ENCODE measurements at places on chromosomes 2 and 18.

- DNase-seq = no peak
Observed at GRCh38 chr18:36600548-36600947, 228.3 kb downstream of the TPGS2 start.

GRCh38 chr2:29347774-29348461 lies 232.7 kb downstream of the CLIP4 start:
- DNase-seq = no peak

DNA sequence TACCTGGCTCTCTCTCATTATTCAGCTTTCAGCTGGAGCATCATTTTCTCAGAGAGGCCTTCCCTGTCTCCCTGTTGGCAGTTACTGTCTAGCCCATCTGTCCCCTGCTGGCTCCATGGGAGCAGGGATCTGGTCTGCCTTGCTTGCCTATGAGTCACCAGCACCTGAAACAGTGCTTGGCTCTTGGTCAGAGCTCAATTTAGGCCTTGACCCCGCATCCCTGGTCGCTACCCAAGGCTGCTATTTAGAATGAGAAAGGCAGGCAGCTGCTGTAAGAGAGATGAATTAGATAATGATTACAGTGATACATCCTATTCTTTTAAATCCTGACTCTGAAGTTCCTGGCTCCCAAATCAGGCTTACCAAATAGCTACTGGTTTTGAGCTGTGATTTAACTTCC lies 32.9 kb downstream of the KCNE4 start:
- DNase-seq = no peak

DNA sequence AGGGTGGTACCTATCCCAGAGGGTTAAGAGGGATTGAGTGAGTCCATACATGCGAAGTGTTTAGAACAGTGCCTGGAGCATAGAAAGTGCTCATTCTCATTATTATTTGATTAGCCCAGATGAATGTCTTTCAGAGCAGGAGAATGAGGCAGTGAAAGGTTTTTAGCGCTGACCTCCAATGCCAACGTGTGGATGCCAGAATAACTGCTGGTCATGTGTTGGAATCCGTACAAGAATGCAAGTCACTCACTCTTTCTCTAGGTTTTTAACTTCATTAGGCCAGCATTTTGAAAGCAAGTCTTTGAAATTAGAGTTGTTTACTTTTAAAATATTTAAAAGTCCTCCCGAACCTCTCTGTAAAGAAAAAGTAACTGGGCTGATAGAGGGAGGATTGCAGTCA lies 374.2 kb downstream of the EN1 start:
- no peak for DNase-seq

- DNase-seq = no peak
Observed at GRCh38 chr2:191166111-191166755, 15.4 kb upstream of the STAT4 start.

DNA sequence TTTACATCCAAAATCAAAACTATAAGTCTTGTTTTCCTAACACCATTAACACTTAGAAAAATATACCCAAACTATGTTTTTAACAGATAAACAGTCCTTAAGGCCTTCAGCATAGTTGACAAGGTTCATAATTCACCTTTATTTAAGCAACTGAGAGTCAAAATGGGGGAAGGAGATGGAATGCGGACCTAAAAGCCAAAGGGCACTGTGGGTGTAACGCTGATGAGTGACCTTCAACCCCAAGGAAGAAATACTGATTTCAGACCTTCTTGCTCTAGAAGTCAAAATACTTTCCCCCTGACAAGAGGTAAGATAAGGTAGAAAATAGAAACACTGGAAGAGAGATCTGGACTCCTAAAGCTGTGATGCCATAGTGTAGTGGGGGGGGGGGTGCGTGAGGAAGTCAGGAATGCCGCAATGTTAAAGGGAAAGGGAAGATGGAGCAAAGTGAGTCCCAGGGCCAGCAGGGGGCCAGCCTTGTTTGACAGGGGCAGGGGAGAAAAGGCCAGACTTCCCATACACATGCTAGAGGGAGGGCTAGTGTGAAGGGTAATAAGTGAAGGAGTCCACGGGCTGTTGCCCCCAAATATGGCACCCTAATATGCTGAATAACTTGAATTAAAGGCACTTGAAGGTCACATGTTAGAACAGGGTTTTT lies 31.4 kb downstream of the CCDC93 start:
- no peak for DNase-seq

- DNase-seq = no peak
Observed at GRCh38 chr2:194621945-194622344, 1035.1 kb upstream of the SLC39A10 start.

DNA sequence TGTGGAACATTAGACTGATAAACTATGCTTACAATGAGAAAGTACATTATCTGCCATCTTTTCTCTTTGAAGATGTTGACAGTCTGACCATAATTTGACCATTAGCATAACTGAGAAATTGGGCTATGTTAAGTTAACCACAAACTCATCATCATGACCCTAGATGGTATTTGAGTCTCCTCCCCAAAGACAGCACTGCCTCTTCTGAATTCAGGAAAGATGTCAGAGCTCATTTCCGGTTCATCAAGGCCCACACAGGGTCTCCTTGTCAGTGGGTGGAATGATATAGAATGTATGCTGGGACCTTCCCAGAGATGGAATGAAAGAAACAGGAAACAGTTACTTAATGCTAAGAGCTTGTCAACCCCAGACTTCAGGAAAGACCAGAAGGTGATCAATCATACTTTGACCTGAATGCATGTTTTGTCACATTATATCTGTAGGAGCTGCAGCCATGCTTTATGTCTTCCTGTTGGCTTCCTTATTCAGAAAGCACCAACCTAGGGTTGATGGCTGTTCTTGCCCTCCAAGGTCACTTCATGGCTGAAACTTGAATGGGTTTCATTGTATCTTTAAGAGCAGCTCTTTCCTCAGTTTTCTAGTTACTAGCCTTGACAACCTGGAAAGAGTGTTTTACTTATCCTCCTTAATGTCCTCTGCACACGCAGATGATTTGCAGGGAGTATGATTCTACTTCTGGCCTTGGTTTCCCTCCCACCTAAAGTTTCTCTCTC lies 99.1 kb upstream of the NEUROD1 start:
- peak; percentile 69 for DNase-seq

DNA sequence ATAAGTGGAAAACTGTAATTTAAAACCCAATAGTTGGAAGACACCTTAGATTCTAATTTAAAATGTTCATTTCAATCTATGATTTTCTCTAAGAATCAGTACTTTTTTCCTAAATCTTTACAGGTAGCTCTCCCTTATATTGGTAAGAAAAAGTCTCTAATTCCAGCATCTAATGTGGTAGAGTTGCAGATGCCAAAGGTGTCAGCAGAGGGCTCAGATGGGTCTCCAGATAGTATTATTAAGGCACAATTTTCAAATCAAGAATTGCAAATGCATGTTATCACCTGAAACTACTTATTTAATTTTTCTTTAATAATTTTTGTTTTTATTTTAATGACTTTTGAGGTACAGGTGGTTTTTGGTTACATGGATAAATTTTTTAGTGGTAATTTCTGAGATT lies 25.5 kb upstream of the ITGA4 start:
- DNase-seq = no peak

- DNase-seq = no peak
Observed at GRCh38 chr2:196821195-196821594, 12.0 kb upstream of the C2orf66 start.

- DNase-seq = peak; percentile 70
Observed at GRCh38 chr2:224039080-224039769, at the start of gene SERPINE2. Gene SERPINE2, minus strand, starts transcription at chr2:224039286. Its CDS starts 37,386 bp downstream, at chr2:224001900.

- DNase-seq = no peak
Observed at GRCh38 chr2:36246320-36246990, 109.1 kb upstream of the CRIM1 start.

DNA sequence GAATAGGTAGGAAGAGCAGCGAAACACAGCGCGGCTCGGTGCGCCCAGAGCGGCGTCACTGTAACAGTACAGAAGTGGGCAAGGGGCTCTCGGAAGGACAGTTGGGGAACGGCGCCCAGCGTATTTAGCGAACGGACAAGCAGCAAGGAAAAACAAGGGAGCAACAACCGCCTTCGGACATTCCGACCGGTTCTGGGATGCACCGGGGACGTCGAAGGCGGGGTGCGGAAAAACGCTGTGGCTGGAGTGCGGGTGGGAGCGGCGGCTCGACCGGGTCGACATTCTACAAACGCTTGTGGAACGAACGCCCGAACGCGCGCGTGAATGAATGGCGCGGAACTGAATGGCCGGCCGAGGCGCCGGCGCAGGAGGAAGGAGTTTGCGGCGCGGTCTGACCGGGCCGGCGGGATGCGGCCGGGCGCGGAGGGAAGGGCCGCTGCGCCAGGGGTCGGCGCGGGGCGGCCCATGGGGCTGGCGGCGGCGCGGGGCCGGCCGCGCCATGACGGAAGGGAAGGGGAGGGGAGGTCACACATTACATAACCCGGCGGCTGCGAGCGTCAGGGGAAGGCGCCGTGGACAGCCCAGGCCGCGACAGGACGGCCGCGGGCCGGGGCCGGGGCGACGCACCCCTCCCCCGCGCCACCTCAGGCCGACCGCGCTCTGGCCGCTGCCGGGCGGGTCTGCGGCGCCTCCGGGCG lies 605 bp downstream of the REV1 start:
- DNase-seq = peak; percentile 42

GRCh38 chr2:62200291-62200841 lies 4.5 kb downstream of the B3GNT2 start:
- DNase-seq = no peak

DNA sequence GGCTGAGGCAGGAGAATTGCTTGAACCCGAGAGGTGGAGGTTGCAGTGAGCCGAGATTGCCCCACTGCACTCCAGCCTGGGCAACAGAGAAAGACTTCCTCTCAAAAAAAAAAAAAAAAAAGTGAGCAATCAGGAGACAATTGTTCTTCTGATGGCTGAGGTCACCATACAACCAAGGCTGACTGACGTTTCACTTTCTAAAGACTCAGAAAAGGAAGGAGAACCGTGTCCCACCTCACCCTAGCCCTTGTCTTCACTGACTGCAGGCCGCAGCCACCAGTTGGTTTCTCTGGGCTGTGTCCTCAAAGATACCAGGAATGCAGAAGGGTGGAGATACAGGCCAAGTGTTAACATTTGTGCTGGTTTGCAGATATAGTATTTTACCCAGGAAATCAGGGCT lies 7.7 kb upstream of the SLC35F6 start:
- DNase-seq = no peak

DNA sequence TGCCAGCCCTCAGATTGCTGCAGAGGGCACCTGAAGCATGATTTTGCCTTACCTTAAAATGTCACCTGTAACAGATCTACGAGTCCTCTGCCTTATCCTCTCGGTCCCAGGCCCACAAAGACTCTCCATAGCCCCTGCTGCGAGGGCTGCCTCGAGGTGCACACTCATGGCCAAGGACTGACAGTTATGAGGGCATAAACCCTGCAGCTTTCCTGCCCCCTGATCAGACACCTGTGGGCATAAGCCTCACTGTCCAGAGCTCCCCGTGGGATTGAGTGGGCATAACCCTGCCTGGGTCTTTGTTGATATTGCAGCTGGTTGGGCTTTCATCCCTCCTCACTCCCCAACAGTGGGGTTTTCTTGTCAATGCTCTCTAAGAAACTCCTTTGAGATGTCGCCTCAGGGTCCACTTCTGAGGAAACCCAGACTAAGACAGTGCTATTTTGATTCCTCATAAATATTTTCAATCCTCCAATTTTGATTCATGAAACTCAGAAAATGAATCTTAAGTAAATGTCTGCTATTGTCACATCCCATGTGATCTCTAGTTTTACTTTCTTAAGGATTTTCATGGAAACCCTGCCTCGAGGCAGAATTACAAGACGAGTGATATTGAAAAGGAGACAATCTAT lies 108.5 kb upstream of the NCK2 start:
- no peak for DNase-seq

DNA sequence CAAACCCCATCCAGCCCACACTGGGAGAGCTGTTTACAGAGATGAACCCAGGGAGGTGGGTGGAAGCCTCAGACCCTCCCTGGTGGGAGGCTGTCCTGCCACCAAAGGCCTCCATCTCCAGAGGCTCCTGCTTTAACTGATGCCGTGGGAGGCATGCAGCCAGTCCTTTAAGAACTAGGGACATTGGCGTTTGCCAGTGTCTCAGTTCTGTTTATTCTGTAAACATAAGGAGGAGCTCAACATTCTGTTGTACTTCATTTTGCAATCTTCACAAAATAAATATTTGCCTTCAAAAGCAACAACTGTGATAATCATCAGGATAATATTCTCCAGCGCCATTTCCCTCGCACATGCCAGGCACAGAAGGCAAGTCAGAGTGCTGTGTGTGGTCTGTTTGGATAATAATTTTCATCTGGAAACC lies 6.8 kb downstream of the EDAR start:
- DNase-seq = no peak

DNA sequence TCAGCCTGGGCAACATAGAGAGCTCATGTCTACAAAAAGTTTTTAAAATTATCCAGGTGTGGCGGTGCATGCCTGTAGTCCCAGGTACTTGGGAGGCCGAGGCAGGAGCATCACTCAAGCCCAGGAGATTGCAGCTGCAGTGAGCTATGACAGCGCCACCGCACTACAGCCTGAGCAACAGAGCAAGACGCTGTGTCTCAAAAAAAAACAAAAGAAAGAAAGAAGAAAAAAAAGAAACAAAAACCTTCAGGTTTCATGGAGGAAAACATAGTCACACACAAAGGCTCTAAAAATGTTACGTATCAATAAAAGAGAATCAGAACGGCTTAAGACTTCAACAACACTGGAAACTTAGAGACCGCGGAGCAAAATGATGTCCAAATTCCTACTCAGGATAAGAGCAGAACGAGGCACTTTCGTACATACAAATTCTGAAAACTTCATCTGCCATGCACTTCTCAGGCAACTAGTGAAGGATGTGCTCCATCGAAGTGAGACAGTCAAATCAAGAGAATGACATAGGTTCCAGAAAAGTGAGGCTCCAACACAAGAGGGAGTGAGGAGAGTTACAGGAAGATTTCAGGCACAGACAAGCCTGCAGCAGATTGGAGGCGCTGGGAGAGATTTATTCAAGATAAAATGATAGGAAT lies 4.4 kb downstream of the HDLBP start:
- DNase-seq = no peak

DNA sequence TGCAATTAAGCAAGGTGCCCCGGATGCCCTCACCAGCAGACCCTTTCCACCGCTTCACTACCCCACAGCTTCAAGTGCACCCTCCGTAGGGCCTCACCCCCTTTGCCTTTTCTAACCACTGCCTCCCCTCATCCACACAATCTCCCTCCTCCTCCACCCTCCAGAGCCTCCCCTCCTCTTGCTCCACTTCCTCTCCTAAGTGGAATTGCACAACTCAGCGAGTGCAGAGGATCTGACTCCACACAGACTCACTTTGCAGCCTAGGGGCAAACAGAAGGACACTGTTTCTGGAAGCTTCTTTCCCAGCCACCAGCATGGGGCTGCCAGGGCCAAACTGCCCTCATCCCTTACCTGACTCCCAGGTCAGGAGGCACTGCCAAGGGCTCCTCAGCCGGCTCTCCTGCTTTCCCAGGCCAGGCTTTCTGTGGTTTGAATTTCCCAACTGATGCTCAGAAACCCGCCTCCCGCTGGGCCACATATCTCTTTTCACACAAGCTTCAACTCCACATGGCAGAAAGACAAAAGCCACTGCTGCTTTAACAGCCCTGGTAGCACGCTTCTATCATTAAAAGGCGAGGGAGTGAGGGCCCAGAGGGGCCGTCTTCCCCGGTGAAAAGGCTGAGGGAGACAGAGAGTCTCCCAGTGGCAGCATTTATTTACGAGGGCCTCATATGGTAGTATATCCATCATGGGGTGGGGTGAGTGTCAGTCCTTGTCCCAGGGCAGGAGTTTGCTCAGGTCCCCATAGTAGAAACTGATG lies 74.7 kb upstream of the MGAT4A start:
- no peak for DNase-seq

GRCh38 chr2:224077773-224078507 lies 38.9 kb upstream of the SERPINE2 start:
- no peak for DNase-seq

All from renal pelvis (tissue), 12 donors.